Right cardiac atrium (tissue), 5 donors: ENCODE measurements at places on chromosomes 1 and 21. TPM values are rescaled to one million over a fixed set of nuclear protein-coding genes. Genes with fewer than 3 reads are reported as not detected.

BEND5 gene
- total RNA-seq = 4.4 TPM

- DNase-seq = no peak
Observed at GRCh38 chr1:222769971-222770620, 33.1 kb downstream of the FAM177B start.

DNA sequence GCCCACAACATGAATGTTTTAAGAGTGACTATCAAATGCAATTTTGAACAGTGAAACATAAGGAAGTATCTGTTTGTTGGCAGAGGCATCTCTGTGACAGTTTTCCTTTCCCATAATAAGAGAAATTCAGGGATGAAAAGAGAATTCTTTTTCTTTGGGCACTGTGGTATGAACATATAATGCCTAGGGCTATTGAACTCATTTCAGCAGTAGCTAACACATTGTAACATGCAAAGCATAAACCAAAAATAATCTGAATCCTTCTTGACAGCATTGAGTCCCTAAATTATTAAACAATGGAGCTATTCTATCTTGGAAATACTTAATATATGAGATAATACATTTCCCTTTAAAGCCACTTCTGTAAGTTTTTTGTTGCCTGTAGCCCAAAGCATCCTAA is 633.0 kb upstream of the B3GALT2 start:
- no peak for DNase-seq

GRCh38 chr21:46159841-46160656 is 4.7 kb upstream of the FTCD start:
- DNase-seq = no peak

RAD54L gene
- total RNA-seq = 0.74 TPM

FYB2 gene
- total RNA-seq = 0.14 TPM

DNA sequence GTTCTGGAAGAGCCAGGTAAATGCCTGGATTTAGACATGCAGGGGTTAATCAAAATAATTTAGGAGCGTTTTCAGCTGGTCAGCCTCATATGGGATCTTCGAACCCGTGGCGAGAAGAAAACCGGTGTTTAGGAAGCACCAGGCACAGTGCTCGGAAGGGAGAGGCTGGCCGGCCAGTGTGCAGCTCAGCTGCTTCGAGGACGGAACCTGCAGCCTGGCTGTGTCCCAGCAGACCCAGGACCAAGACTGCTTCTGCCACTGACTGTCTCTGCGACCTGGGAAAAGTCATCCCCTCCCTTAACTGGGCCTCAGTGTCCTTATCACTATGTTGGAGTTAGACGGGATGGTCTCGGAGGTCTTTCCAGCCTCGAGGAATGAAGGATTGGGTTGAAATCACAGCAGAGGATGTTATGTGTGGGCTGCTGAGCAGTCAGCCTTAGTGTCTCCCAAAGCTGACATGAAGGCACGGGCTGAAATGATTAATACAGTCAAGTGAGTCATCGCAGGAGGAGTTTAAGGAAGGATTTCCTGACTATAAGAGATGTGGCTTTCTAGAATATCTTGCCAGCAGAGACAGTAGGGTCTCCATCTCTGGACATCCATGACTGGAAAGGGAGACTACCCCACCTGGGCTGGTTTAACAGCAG is 20.8 kb downstream of the PPFIA4 start:
- DNase-seq = no peak
